Stimulated activated CD8-positive, alpha-beta memory T cell treated with anti-CD3 and anti-CD28 coated beads, Interleukin-2, amount 100 ng/mL, for 1 hour (primary cell): ENCODE measurements at places on chromosomes 12 and 14.

DNA sequence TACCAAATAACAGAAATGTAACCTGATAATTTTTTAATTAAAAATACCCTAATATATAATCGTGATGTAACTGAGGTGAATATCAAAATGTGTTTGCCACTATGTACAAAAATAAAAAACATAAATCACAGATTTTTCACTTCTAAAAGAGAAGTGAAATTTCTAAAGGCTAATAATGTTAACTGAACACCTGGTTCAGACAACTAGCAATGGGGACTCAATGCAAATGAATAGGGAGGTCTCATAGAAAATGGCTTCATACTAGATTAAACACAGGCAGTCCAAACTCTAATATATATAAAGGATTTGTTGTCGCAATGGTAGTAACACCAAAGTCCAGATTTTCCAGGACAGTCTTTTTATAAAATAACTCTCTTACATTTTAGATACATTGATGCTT is 365.4 kb upstream of the ATP2B1 start:
- DNase-seq: no peak

DNA sequence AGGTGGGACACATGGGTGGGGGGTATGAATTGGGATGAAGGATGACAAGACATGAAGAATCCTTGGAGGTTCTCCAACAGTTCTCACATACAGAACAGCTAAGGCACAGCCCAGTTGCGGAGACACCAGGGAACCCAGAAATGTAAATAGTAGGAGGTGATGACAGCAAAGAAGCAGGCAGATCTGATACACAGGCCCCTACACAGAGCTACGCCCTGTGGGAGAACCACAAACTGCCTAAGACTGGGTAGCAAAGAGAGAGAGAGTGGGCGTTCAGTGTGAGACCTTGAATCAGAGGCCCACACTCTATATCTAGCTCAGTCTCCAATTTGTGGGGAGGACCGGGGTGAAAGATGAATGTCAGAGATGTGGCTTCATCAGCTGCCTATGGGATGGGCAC is 9.5 kb upstream of the NUMB start:
- no peak for DNase-seq

- no peak for DNase-seq
Observed at GRCh38 chr14:100839681-100840111, 13.8 kb downstream of the MEG3 start.

DNA sequence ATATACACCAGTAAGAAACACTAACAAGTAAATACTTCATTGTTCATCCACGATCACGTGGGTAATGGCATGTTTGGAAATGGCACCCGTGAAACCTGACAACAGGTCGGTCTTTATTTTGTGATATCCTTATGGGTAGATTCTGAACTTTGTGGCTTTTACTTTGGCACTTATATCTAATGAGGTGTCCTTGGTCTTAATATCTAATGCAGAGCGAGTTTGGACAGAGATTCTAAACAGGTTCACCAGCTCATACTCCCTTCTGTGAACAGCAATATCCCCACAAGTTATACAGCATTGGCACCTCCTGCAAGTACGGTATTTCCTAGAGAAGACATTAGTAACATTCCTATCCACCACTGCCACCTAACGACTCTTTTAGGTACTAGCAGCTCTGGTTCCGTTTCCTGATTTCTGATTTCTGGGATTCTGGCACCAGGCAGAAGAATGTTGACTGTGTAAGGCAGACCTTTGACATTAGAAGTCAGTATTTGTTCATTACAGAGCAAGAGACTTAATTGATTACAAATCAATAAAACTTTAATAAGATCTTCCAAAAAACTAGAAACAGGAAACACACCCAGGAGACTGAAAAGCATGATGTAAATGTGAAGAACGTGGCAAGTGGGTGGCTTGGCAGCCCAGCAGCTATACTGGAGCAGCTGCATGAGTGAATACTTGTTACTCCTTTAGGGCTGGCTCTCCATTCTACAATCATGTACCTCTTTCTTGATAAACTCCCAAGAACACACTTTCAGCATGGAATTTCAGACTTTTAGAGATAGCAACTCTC is 2.5 kb downstream of the ANG start:
- DNase-seq: no peak

- no peak for DNase-seq
Observed at GRCh38 chr12:127311720-127312364, 955.1 kb upstream of the TMEM132C start.

- DNase-seq: no peak
Observed at GRCh38 chr14:31806249-31806648, 245.0 kb downstream of the NUBPL start.

DNA sequence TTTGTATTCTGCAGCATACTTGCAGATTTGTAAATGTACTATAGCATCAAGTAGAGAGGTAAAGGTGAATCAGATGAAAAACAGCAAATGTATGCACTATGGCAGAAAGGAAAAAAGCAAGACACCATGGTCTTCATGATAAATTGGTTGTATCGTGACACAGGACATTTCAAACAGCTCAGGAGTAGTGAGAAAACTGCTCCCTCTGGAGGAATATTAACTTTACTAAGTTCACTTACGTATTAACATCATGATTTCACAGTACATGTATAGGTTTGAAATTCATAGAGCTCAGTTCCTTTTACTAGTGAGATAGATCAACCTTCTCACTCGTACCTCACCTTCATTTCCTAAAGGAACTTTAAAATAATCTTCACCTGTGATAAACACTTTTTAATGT is 6.5 kb downstream of the MBIP start:
- DNase-seq: no peak

- no peak for DNase-seq
Observed at GRCh38 chr12:109613649-109614455, 40.3 kb downstream of the MVK start.

- DNase-seq: no peak
Observed at GRCh38 chr14:69259168-69259526, 811 bp upstream of the GALNT16 start.

- no peak for DNase-seq
Observed at GRCh38 chr14:97382616-97383226, 585.5 kb downstream of the VRK1 start.

- DNase-seq: no peak
Observed at GRCh38 chr12:1916371-1917171, 1.9 kb downstream of the CACNA2D4 start.
